ENCODE measurements at places on chromosomes 4 and X.

GRCh38 chr4:77818602-77819403 lies at the start of gene CNOT6L:
TSS of gene CNOT6L (minus strand) at chr4:77819368. CDS start at chr4:77819308, 60 bp downstream.
- peak; percentile 65 for DNase-seq

DNA sequence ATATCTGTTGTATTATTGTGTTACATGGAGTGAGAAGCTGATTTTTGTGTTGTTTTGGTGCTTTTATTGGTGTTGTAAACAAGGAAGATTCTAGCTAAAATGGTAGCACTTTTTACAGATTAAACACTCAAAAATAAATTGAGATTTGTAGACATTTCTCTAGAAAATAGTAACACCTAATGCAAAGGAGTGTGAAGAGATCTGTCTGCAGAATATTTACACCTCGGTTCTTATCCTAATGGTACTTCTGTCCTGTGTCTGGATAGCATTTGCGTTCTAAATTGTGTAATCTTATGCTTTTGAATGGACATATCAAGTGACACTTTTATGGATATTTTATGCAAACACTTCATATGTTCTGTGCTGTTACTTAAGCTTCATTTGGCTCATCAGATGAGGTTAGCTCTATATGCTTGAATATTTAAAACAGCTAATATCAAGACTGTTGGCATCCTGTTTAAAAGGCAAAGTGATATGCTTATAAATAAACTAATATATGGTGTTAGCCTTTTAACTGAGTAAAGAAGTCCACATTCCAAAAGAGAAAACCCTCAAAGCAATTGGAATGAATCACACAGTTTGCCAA lies 6.0 kb downstream of the PCDH7 start:
- no peak for DNase-seq

GRCh38 chr4:47482326-47482725 lies 2.7 kb upstream of the ATP10D start:
- DNase-seq = no peak

DNA sequence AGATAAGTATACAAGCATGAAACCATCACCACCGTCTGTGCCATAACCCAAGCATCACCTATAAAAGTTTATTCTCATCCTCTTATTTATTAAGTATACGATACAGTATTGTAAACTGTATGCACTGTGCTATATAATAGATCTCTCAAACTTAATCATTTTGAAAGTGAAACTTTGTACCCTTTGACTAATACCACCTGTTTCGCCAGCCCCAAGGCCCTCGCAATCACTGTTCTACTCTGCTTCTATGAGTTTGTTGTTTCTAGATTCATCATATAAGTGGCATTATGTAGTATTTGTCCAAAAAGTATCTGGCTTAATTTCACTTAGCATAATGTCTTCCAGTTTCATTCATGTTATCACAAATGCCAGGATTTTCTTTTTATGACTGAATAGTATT lies 72.1 kb upstream of the DOCK11 start:
- DNase-seq = no peak

- no peak for DNase-seq
Measured at GRCh38 chrX:22399437-22400192, 126.9 kb downstream of the CBLL2 start.

DNA sequence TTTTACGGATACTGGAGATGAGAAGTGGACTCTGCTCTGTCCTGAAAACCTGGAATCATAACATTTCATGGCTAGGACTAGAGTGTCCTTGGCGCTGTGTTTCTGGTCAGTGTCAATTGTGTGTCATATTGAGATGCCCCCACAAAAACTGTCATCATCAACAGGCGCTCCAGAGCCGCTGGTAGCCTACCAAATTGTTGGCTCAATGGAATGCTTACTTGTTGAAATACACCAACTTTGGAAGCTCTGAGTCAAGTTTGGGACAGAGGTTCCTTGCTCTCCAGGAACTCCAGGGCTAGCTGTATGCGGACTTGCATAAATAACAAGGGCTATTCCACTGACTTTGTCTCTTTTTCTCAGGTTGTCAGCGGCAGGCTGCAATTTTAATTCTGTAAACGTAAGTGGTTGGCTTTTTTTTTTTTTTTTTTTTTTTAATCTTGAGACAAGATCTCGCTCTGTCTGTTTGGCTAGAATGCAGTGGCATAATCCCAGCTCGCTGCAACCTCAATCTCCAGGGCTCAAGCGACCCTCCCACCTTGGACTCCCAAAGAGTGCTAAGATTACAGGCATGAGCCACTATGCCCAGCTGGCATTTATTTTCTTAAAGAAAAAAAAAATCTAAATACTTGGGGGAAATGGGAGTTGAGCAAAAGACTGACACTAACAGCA lies 871 bp upstream of the HPGD start:
- no peak for DNase-seq

GRCh38 chr4:137367620-137368019 lies 164.7 kb downstream of the PCDH18 start:
- no peak for DNase-seq

DNA sequence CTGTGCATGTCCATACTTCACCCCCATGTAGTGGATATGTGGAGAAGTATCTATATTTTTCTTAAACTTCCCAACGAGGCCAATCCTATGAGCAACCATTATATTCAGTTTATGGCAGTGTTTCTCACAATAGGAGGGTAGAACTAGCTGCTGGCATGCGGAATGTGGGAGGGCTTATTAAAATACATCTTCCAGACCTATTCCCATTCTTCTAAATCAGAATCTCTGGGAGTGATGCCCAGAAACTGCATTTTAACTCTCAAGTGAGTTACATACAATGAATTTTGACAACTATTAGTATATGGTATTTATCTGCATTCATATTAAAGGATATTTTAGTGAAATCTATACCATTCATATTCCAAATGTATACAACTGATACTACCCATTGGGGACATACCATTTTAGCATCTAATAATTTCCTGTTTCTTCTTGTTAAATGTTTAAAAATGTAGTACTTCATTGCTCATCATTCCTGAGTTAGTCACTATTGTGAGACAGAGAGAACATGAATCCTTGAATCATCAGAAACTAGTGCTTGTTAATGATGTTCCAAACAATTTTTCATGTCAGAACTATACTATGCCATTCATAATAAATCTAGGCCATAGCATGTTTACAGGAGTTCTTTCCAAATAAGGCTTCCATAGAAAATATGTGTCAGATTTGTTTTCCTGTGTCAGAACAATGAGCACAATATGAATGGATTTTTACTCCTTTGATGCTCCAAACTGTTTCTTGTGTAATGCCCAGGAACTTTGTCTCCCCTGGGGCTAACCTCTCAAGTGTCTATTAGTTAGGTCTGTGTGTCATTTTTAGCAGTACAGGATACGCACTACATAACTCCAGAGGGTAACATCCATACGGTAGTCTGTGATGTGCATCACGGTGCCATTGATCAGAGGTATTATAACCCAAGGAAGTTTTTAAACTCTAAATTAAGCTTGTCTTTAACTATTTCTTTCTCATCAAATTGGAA lies 198.8 kb upstream of the BMP3 start:
- no peak for DNase-seq

GRCh38 chr4:172547724-172548123 lies 620.9 kb upstream of the GALNT7 start:
- no peak for DNase-seq

Measured in neuronal stem cell (in vitro differentiated cells).